Activated naive CD8-positive, alpha-beta T cell treated with anti-CD3 and anti-CD28 coated beads, Interleukin-2, amount 10 ng/mL, durations not matched to agents 7 days and 5 days (primary cell): ENCODE measurements at places on chromosomes 6 and 20.
A peak's percentile ranks its signal among the peaks of the same experiment; 100 is the strongest.

GRCh38 chr6:161543684-161544309, 269.9 kb upstream of the AGPAT4 start:
- H3K36me3 ChIP-seq: no peaks in the 10 kb centered on the region
- no peaks in the 10 kb centered on the region for H3K27me3 ChIP-seq
- no peaks in the 10 kb centered on the region for H3K4me1 ChIP-seq
- no peak for DNase-seq
- H3K27ac ChIP-seq: no peak overlapping the region
- no peak overlapping the region for H3K4me3 ChIP-seq

GRCh38 chr20:16440686-16441085, 132.6 kb downstream of the KIF16B start:
- DNase-seq: no peak
- no peaks in the 10 kb centered on the region for H3K4me1 ChIP-seq
- H3K27ac ChIP-seq: no peak overlapping the region

GRCh38 chr6:16918586-16918985, 157.3 kb upstream of the ATXN1 start:
- H3K27ac ChIP-seq: no peak overlapping the region
- no peak for DNase-seq
- H3K4me3 ChIP-seq: no peak overlapping the region
- H3K27me3 ChIP-seq: peaks cover 15% of the 10 kb centered on the region

DNA sequence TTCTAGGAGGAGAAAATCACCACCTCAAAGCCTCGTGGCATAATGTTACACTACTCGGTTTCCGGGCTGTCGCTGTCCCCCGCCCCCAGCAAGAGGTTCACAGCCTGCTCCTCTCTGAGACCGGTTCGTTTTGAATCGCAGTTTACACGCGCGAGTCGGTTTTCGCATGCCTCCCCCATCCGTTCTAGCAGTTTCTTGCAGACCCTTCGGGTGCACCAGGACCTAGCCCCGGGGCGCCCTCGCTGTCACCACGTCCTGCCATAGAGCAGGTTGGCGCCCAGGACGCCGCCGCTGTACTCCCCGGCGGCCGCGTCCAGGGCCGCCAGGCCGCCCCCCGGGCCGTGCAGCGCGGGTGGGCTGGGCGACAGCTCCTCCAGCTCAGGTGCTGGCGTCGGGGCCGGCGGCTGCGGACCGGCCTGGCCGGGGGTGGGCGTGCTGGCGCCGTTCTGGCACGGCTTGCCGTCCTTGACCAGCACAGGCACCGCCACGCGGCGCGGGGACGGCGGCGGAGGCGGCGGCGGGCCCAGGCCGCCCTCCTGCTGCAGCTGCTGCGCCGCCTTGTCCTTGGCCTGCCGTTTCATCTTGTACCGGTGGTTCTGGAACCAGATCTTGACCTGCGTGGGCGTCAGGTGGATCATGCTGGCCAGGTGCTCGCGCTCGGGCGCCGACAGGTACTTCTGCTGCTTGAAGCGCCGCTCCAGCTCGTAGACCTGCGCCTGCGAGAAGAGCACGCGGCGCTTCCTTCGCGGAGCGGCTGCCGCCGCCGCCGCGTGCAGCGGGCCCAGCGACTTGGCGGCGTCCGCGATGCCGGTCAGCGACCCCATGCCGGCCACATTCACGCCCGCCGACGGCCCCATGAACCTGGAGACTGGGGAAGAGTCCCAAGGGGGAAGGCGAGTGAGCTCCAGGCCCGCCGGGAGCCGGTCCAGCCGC, 1.4 kb downstream of the NKX2-4 start:
- peaks cover 78% of the 10 kb centered on the region for H3K27me3 ChIP-seq
- H3K27ac ChIP-seq: peak overlapping the region; percentile 9
- H3K4me3 ChIP-seq: peak overlapping the region; percentile 67
- peaks cover 4% of the 10 kb centered on the region for H3K36me3 ChIP-seq
- peak; percentile 54 for DNase-seq

GRCh38 chr6:150528648-150529285, 70.9 kb upstream of the PLEKHG1 start:
- no peaks in the 10 kb centered on the region for H3K4me1 ChIP-seq
- no peaks in the 10 kb centered on the region for H3K36me3 ChIP-seq
- H3K27ac ChIP-seq: no peak overlapping the region
- H3K4me3 ChIP-seq: no peak overlapping the region

DNA sequence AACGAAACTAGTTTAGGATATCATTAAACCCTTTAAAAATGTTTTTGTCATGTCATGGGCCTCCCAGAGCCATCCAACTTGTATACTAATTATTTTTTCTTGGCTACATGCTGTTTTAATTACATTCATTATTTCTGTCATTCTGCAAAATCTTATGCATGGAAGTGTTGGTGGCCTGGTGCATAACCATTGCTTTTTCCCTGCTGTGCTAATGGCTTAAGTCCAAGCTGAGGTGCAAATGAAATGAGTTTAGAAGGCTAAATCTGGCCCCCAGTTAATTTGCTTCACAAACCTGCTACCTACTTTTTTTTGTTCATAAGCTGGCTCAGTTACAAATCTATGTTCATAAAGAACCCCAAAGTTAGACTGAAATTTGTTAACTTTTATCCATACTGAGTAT, 1249.9 kb downstream of the EPHA7 start:
- H3K4me3 ChIP-seq: no peak overlapping the region
- no peak overlapping the region for H3K27ac ChIP-seq
- no peaks in the 10 kb centered on the region for H3K36me3 ChIP-seq
- DNase-seq: no peak
- no peaks in the 10 kb centered on the region for H3K4me1 ChIP-seq

DNA sequence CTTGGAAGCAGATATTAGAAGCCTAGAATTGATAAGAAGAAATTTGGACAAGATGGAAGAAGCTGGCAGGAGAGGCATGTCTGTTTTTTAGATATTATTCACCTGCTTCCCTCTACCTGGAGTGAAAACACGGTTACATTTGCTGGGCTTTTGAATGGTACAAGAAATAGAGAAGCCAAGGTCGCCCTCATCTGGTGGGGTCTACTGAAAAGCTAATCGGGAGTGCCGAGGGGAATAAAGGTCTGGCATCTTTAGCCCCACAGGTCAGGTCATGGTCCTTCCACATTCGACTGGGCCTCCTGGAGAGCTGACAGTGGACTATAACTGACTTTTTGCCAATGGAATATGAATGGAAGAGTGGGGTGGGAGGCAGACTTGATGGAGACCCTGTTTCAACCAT, 4.6 kb upstream of the C2 start:
- peaks cover 8% of the 10 kb centered on the region for H3K27me3 ChIP-seq
- no peaks in the 10 kb centered on the region for H3K36me3 ChIP-seq
- DNase-seq: no peak
- H3K4me1 ChIP-seq: no peaks in the 10 kb centered on the region

- peaks cover 14% of the 10 kb centered on the region for H3K4me1 ChIP-seq
- no peak overlapping the region for H3K4me3 ChIP-seq
- H3K27ac ChIP-seq: no peak overlapping the region
- H3K27me3 ChIP-seq: peaks cover 3% of the 10 kb centered on the region
- H3K36me3 ChIP-seq: peaks cover 16% of the 10 kb centered on the region
Observed at GRCh38 chr6:136745300-136745699, 47.0 kb downstream of the MAP3K5 start.

- DNase-seq: no peak
- H3K4me3 ChIP-seq: no peak overlapping the region
- no peaks in the 10 kb centered on the region for H3K36me3 ChIP-seq
- peaks cover 18% of the 10 kb centered on the region for H3K27me3 ChIP-seq
- H3K27ac ChIP-seq: no peak overlapping the region
Observed at GRCh38 chr6:35177157-35177556, 36.0 kb upstream of the TCP11 start.

DNA sequence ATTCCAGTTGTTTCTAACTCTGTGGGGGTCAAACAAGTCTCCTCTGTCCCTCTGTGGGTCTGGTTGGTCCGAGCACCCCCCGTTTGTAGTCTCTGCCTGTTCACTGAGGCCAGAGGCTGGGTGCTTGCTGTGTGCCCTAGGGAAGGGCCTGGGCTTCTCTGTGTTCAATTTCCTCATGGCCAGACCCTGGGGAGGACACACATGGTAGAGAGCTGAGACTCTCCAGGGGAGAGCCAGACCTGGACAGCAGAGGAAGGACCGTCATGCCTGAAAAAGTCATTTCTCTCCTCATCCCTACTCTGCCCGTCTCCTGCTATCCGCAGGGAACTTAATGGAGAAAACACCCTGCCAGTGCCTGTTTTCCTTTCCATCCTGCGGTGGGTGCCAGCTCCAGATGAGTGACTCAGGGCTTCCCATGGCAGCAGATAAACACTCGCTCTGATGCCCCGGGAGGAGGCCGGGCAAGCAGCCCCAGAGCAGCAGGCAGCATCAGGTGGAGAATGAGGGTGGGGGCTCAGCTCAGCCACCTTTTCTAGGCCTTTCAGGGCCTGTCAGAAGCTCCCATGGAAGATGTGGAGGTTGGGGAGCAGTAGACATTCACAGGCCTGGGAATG, 51.9 kb downstream of the SNAI1 start:
- no peaks in the 10 kb centered on the region for H3K4me1 ChIP-seq
- no peak overlapping the region for H3K27ac ChIP-seq
- no peak overlapping the region for H3K4me3 ChIP-seq
- no peaks in the 10 kb centered on the region for H3K36me3 ChIP-seq
- peaks cover 9% of the 10 kb centered on the region for H3K27me3 ChIP-seq

DNA sequence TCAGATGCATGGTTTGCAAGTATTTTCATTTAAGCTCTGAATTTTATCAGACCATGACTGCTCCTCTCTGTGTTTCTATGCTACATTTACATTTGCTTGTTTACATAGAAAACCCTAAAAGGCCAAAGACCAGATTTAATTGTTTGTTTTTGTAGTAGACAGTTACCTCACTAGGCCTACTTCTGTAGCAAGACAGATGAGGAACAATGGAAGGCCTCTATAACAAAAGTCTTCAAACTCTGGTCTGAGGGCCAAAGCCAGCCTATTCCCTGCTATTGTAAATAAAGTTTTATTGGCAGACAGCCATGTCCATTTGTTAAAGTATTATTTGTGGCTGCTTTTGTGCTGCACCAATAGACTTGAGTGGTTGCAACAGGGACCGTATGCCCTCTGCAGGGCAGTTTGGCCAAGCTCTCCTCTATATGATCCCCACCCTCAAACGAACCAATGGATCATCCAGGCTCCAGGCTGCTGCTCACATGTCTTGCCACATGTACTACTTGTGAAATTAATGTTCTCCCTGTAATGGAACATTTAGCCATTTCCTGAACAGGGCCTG, 182.0 kb downstream of the DOK5 start:
- no peak for DNase-seq
- H3K27ac ChIP-seq: no peak overlapping the region
- no peak overlapping the region for H3K4me3 ChIP-seq

DNA sequence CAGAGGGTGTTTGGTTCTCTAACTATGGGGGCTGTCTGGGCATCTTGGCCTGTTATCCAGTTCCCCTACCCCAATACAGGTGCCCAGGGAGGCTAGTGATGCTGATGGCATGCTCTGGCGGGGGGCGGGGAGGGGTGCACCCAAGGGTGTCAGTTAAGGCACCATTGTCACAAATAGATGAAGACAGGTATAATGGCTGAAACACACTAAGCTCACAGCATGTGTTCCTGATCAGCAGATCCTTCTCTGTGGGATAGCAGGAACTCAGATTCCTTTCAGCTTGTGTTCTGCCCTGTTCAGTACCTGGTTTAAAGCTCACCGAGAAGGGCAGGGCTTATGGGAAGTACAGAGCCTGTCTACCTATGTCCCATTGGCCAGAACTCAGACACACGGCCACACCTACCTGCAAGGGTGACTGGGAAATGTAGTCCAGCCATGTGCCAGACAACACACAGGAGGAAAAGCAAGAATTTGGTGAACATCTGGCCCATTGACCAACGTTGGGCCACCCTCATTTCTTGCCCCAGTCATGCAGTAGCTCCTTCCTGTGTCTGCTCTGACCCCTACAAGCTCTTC, 3.4 kb upstream of the RSPO4 start:
- H3K27ac ChIP-seq: no peak overlapping the region
- H3K4me3 ChIP-seq: no peak overlapping the region
- H3K4me1 ChIP-seq: peaks cover 6% of the 10 kb centered on the region
- H3K27me3 ChIP-seq: peaks cover 39% of the 10 kb centered on the region
- peaks cover 1% of the 10 kb centered on the region for H3K36me3 ChIP-seq

DNA sequence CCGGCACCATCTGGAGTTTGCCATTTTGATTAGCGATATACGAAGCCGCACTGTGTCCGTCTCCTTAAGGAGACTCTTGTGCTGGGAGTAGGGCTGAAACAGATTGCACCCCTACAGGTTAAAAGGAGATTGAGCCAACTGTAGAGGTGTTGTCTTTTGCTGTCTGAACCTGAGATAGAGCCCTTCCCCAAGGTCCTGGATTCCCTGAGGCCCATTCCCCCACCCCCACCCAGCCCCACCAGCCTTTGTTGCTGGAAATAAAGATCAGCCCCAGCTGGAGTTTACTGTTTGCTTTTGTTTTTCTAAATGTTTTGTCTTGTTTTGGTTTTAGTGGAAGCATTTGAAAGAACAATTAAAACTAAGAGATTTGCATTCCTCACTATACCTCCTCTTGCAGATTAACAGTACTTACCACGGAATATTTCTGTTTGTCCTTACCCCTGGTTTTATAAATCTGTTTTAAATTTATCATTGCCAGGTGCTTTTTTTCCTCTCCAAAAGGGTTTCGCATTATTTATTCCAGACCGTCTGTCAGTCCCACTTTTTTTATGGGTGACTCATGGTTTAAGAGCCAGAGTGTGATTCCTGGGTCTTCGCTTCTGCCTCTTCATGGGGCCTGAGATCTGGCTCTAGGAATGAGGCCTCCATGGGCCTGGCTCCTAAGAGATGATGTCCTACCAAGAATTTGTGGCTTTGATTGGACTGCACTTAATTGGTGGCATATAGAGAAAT, 169.2 kb downstream of the DTNBP1 start:
- no peak overlapping the region for H3K4me3 ChIP-seq
- peaks cover 38% of the 10 kb centered on the region for H3K4me1 ChIP-seq
- peaks cover 19% of the 10 kb centered on the region for H3K36me3 ChIP-seq

DNA sequence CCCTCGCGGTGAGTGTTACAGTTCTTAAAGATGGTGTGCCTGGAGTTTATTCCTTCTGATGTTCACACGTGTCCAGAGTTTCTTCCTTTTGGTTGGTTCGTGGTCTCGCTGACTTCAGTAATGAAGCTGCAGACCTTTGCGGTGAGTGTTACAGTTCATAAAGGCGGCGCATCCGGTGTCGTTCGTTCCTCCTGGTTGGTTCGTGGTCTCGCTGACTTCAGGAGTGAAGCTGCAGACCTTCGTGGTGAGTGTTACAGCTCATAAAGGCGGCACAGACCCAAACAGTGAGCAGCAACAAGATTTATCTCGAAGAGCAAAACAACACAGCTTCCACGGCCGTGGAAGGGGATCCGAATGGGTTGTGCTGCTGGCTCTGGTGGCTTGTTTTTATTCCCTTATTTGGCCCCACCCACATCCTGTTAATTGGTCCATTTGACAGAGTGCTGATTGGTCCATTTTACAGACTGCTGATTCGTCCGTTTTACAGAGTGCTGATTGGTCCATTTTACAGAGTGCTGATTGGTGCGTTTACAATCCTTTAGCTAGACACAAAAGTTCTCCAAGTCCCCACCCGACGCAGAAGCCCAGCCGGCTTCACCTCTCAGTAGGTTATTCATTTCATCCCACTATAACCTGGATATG, 48.2 kb upstream of the ARG1 start:
- H3K4me3 ChIP-seq: no peak overlapping the region
- peak overlapping the region; percentile 12 for H3K27ac ChIP-seq
- H3K27me3 ChIP-seq: no peaks in the 10 kb centered on the region
